Vagina (tissue), 2 donors: ENCODE measurements at places on chromosomes 11 and 22. TPM values are rescaled to one million over a fixed set of nuclear protein-coding genes. Genes with fewer than 3 reads are reported as not detected.
A peak's percentile ranks its signal among the peaks of the same experiment; 100 is the strongest.

GRCh38 chr11:13256216-13256615 is 21.4 kb upstream of the BMAL1 start:
- DNase-seq, result no peak

GRCh38 chr11:8683115-8683807 is 669 bp downstream of the RPL27A start:
- no peak for DNase-seq

- no peak for DNase-seq
Measured at GRCh38 chr22:43882122-43882767, 9.6 kb downstream of the PNPLA5 start.

DNA sequence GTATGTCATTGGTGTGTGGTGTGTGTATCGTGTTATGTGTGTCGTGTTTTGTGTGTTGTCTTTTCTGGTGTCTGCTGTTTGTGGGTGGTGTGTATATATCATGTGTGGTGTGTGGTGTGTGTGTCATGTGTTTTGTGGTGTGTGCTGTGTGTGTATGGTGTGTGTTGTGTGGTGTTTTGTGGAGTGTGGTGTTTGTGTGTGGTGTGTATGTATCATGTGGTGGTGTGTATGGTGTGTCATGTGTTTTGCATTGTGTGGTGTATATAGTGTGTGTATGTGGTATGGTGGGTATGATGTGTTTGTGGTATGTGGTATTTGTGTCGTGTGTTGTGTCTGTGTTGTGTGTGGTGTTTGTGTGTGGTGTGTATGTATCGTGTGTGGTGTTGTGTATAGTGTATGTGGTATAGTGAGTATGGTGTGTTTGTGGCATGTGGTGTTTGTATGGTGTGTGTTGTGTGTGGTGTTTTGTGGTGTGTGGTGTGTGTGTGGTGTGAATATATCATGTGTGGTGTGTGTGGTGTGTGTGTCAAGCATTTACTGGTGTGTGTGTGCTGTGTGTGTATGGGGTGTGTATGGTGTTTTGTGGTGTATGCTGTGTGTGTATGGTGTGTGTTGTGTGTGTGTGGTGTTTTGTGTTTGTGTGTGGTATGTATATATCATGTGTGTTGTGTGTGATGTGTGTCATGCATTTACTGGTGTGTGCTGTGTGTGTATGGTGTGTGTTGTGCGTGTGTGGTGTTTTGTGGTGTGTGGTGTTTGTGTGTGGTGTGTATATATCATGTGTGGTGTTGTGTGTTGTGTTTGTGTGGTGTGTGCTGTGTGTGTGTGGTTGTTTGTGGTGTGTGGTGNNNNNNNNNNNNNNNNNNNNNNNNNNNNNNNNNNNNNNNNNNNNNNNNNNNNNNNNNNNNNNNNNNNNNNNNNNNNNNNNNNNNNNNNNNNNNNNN is 12.7 kb downstream of the PIM3 start:
- peak; percentile 86 for DNase-seq

GRCh38 chr11:18329196-18329870 is 7.0 kb downstream of the GTF2H1 start:
- DNase-seq, result no peak

DNA sequence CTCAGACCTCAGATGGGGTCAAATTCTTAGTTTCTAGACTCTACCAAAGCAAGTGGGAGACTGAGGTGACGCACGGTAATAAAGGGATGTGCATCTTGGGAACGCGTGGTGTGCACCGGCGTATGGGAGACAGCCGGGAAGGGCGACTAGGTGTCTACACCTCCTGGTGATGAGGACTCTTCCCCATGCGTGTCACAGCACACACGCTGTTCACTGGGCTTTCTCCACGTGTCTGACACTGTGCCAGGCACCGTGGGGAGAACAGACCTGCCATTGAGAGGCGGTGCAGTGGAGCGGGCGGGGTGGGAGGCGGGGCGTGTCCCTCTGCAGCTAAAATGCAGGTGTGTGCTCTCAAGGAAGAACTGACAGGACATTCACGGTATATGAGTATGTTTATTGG is 5.3 kb downstream of the FXYD6 start:
- no peak for DNase-seq

GRCh38 chr11:35714882-35715627 is 52.5 kb downstream of the TRIM44 start:
- no peak for DNase-seq

Gene SPA17
- total RNA-seq, result 1.7 TPM

DNA sequence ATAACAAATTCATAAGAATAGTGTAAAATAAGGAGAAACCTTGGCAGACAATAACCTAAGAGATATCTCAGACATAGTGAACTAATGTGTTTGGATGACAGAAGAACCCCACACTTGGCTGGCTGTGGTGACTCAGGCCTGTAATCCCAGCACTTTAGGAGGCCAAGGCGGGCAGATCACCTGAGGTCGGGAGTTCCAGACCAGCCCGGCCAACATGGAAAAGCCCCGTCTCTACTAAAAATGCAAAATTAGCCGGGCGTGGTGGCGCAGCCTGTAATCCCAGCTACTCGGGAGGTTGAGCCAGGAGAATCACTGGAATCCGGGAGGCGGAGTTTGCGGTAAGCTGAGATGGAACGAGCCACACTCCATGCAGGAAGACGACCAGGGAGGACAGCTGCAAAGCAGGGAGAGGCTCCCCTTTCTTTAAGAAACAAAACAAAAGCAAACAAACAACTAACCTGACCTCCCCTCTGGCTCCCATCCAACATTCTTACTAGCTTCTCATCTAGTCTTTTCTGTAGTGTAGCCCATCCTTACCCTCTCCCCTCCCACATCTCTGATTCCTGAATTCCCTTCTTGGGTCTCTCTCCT is 84.2 kb downstream of the ZNF280B start:
- DNase-seq, result no peak

Gene KCNK7
- 12.0 TPM for total RNA-seq

- DNase-seq, result no peak
Measured at GRCh38 chr11:8934742-8935488, 2.2 kb upstream of the C11orf16 start.

- no peak for DNase-seq
Measured at GRCh38 chr11:108474664-108475463, 7.5 kb upstream of the C11orf65 start.

Gene SCGB1C1
- total RNA-seq, result not detected

DNA sequence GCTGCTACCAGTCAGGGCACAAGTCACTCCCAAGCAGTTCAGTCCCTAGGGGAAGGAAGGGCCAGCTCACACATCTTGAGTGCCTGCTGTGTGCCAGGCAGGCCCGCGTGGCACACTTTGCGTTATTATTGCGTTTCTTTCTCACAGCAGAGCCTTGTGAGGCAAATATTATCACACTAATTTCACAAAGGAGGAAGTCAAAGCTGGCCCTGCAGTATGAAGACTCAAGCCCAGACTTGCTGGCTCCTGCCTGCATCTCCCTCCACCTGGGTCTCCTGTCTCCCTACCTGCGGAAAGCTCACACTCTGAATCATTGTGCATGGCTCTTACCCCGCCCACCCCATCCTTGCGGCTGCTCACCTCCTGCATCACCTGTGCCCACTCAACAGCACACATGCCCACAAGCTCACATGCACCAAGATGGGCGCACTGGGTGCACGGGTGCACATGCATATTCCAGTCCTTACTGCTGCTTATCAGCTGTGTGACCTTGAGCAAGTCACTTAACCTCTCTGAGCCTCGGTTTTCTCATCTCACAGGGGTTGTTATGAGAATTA is 31.7 kb upstream of the P2RY2 start:
- no peak for DNase-seq

- DNase-seq, result no peak
Measured at GRCh38 chr11:70364745-70365543, 33.4 kb upstream of the CTTN start.

GRCh38 chr22:27995801-27996528 is 76.9 kb upstream of the PITPNB start:
- DNase-seq, result no peak

DNA sequence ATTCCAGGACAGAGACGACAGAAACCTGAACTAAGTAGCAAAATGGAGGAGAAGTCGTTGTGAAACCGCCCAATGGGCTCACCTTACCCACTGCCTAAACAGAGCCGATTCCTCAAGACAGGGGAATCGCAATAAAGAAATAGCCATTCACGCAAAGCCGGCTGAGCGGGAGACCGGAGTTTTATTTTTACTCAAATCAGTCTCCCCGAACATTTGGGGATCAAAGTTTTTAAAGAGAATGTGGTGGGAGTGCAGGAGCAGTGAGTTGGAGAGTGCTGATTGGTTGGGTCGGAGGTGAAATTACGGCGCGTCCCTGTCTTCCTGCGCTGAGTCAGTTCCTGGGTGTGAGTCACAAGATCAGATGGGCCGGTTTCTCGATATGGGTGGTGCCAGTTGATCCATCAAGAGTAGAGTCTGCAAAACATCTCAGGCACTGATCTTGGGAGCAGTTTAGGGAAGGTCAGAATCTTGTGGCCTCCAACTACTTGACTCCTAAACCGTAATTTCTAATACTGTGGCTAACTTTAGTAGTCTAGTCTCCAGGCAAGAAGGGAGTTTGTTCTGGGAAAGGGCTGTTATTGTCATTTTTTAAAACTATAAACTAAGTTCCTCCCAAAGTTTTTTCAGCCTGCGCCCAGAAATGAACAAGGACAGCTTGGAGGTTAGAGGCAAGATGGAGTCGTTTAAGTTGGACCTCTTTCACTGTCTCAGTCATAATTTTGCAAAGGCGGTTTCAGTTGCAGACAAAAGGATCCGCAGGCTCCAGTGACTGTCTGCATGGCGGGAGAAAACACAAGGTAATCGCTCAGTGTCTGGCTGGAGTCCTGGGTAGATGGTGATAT is 34.1 kb downstream of the OR4D9 start:
- DNase-seq, result no peak

Gene KCTD17
- total RNA-seq, result 27.5 TPM

- peak; percentile 77 for DNase-seq
Measured at GRCh38 chr22:49323751-49324415, 503.8 kb downstream of the BRD1 start.

Gene ARHGAP20
- 3.4 TPM for total RNA-seq

Gene RCOR2
- not detected for total RNA-seq

DNA sequence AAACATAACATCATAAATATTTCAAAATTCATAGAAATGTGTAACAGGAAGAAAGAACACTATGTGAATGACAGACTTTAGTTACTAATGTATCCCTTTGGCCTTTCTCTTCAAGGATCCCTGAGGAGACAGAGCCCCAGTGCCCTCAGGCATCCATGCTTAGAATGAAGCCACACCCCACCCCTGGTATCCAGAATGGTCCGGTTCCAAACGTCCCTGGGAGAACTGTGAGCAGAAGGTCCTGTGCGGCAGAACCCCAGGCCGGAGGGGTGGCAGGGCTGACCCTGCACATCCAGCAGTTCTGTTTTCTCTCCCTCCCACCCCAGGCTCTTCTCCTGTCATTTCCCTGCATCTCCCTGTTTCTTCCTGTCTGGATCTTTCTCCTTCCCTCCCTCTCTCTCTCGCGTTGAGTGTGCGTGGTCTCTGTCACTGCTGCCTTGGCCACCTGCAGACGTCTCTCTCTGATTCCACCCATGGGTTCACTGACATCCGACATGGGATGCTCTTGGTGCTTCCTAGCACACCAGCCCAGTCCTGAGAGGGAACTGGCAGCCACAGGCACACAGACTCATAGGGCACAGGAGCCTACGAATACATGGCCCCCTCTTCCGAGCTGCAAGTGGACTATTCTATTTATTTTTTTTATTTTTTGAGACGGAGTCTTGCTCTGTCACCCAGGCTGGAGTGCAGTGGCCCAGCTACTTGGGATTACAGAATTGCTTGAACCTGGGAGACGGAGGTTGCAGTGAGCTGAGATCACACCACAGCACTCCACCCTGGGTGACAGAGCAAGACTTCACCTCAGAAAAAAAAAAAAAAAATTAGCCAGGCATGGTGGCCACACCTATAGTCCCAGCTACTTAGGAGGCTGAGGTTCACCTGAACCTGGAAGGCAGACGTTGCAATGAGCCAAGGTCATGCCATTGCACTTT is 5.7 kb downstream of the RFPL1 start:
- DNase-seq, result no peak

DNA sequence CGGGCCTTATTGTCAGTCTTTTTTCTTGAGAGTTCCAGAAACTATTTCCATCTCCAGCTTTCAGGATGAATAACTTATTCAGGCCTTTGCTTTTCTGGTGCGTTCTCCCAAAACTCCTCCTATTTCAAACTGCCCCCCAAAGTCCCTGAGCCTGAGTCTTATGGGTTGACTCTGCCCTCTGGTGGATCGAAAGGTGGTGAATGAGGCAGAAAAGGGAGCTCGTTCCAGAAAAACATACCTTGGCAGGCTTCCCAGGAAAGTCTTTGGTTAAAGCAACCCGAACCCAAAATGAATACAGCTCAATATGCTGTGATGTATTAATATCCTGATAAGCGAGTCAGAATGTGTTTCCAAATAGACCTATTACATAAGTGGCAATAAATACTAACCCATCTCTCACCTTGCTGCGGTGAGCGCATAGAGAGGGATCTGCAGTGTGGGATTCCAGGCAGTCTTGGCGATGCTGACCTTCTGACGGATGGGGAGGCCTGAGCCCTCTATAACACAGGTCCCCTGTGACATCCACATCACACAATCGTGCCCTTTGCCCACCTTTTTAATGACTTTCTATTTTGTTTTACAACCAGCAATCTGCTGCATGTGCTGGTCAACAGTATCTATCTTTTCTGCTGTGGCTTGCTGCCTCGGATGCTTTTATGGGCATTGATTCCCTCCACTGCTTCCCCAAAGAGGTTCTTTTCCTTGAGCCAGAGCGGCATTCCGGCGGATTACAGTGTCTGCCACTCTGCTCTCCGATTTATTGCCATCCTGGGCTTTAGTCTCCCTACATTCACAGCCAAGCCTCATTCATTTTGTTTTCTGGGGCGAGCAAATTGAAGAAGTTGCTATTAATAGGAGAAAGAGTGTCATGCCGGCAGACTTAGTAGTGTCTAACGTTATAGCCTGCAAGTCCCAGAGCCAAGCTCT is 756.8 kb downstream of the NTM start:
- DNase-seq, result no peak

Gene E2F8
- 4.2 TPM for total RNA-seq

- DNase-seq, result no peak
Measured at GRCh38 chr11:70278994-70279393, 8.5 kb downstream of the PPFIA1 start.

- no peak for DNase-seq
Measured at GRCh38 chr22:42277988-42278776, 7.7 kb upstream of the TCF20 start.

DNA sequence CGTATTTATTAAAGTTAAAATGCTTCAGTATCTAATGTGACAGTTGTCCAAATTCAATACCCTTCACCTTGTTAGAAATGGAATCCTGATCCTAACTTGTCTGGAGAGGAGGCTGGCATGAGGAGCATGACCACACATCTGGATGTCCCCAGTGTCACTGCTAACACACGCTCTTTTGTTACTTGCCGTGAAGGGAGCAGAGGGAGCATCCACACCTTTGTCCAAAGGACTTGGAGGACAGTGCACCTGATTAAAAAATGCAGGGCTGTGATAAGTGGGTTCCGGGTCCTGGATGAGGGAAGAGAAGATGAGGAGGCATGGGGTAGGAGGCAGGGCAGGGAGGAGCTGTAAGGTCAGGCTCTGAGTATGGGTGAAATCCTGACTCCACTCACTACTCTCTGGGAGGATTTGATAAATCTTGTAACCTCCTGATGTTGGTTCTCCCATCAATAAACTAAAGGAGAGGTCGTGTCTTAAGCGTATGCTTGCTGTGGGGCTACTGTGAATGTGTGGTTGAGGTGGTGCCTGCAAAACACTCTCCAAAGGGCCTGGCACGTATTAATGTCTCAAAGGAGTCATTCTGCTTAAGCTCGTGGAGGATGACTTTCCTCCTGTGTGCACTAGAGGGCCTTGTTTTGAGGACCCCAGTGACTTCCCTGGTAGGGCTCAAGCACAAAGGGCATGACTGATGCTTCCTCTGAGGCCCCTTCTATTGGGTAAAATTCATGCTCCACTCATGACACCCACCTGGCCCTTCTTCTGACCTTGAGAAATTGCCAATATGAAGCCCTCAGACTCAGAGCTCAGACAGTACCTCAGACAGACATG is 16.8 kb upstream of the IGLL5 start:
- peak; percentile 34 for DNase-seq
